HL-60 (cell line): ENCODE measurements at places on chromosomes 11 and 22.

- no peak for DNase-seq
Observed at GRCh38 chr11:107183953-107184352, 165.7 kb upstream of the GUCY1A2 start.

DNA sequence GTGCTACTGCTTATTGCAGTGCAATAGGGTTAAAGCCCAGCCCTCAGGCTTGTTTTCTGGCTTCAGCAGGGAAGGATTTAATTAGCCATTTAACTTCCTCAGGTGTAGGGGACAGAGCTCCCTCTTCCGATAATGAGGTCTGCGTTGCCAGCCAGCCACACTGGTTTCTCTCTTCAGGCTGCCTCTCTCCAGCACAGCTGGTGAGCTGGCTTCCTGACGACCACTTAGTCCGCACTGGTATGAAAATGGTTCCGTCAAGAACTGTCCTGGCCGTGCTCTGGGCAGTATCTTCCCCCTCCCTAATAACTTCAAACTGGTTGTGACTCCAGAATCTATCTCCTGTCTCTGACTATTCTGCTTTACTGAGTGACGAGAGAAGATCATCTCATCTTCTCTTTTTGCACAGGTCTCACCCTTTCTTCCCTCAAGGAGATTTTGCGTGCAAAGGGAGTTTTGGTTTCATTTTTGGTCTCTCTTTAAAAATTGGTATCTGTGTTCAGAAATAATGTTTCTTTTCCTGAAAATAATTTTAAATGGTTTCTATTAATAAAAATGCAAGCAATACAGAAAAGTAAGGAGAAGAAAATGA, 49.2 kb downstream of the CNTN5 start:
- DNase-seq: no peak

DNA sequence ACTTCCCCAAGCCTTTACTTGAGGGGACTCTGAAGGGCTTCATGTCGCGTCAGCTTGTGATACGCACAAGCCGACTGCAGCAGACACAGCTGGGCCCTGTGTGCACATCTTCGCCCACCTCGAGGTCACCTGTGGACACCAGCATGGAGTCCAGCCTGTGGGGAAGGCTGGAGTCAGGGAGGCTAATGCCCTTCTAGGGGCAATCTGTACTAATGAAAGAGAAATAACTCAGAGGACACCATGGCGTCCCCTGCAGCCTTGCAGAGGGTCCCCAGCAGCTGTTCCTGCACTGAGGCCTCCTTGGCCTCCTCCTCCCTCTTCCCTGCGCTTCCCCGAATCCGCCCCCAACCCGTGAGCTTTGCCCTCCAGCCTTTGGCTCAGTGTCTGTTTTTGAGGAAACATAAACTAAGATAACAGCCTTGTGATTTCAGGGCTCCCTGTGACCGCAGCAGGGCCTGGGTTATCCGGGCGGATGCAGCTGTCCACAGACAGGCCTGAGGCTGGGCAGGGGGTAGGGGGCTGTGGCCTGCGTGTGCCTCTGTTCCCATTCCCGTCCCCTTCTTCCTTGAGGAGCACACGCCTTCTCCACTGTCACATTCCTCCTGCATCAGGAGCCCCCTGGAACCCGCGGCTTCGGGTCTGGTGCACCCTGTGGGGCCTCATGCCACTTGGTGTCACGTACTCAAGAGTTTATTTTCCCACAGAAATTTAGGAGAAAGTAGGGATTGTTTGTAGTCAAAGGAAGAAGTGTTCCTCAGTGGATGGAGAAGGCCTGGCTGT, 25.0 kb downstream of the KRTAP5-5 start:
- DNase-seq: no peak

DNA sequence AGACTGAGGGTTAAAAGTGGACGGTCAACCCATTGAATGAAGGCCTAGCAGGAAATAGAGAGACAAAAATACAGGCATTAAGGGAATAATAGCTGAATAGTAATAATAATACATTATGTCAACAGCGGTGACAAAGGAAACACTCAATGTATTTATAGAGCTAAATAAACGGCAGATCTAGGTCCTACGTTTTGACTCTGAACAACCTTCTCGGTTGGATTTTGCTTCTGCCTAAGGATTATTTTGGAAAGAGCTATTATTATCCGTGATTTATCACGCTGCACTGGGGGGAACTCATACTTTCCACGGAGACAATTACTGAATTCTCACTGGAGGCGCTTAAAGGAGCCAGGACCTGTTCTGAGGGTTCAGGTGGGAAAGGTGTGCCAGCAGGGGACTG, 118.2 kb upstream of the KIRREL3 start:
- DNase-seq: no peak

DNA sequence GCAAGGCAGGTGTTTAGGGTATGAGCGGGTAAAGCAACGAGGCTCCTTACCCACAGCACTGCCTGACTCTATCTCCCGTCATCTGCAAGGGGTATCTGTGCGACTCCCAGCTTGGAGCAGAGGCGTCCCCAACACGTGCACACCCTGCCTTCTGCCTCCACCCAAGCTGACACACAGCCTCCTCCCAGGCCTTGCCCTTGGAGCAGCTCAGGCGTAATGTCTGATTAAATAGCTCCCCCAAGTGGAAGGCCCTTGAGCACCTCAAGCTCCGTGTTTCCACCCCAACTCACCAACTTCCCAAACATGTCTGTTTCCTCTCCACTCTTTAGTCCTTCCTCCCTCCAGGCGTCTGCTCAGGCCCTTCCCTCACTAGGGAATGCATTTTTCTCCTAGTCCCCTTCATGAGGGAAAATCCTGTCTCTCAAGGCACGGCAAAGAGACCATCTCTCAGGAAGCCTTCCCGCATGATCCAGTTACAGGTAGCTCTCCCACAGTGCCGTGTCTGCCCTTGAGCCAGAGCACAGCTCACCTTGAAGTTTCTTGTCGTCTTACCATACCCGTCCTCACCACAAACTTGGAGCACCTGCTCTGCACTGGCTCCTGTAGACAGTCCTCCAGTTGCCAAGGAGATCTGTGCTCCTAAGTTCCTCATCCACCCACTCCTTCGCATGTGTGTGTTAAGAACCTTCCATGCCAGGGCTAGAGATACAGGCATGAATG, 15.8 kb downstream of the CYB5R2 start:
- DNase-seq: peak; percentile 67

DNA sequence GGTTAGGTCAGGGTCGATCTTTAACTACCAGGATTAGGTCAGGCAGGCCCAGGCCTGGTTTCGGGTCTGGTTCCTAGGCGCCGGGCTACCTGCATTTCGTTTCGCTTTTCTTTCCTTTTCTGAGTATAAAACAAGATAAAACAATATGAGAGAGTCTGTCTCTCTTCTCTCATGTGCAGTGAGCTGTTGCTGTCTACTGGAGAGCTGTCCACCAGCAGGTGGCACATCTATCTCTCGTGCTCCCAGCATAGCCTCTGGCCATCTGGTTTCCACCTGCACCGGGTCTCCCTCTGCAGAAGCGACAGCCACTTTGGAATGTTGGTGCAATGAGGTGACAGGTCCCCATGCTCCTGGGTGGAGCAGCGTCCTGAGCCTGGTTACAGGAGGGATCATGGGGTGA, 27.6 kb downstream of the RIBC2 start:
- peak; percentile 40 for DNase-seq

DNA sequence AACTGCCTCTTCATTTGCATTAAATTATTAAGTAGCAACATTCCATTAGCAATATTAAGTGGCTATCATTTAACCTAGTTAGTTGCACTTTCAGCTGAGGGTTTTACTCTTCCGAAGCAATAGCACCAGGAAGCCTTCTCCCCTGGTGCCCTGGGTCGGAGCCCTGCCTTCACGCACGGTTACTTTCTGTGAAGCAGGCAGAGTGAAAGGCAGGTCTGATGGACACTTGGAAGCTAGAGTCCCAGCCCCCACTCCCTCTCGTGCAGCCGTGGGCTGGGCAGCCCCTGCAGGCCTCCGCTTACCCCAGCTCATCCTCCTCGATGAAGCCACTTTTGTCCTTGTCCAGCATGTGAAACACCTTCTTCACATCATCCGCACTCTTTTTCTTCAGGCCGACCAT, 2.0 kb downstream of the PVALB start:
- DNase-seq: no peak

DNA sequence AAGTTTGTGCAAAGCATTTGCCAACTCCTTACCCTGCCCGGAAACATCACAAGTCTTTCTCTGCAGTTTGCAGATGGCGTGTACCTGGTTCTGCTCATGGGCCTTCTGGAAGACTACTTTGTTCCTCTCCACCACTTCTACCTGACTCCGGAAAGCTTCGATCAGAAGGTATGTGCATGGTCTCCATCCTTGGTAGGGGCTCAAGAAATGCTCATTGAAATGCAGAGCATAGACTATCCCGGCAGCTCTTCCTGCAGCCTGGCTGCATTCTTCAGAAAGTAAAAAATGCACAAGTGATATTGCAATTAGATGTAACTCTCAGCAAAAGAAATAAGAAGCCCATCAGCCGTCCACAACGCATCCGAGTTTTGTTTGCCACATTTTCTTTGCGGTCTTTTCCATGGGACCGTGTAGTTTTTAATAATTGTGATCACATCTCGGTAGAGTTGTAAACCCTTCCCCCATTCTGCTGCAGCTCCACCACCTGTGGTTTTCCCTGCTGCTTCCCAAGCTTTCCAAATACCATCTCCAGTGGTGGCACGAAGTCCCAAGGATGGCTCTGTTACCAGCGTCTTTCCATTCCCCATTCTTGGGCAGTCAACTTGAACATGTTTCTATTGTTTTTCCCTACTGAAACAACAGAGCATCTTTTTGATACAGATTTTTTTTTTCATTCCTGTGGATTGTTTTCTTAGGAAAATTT, 22.7 kb upstream of the PARVG start:
- no peak for DNase-seq

DNA sequence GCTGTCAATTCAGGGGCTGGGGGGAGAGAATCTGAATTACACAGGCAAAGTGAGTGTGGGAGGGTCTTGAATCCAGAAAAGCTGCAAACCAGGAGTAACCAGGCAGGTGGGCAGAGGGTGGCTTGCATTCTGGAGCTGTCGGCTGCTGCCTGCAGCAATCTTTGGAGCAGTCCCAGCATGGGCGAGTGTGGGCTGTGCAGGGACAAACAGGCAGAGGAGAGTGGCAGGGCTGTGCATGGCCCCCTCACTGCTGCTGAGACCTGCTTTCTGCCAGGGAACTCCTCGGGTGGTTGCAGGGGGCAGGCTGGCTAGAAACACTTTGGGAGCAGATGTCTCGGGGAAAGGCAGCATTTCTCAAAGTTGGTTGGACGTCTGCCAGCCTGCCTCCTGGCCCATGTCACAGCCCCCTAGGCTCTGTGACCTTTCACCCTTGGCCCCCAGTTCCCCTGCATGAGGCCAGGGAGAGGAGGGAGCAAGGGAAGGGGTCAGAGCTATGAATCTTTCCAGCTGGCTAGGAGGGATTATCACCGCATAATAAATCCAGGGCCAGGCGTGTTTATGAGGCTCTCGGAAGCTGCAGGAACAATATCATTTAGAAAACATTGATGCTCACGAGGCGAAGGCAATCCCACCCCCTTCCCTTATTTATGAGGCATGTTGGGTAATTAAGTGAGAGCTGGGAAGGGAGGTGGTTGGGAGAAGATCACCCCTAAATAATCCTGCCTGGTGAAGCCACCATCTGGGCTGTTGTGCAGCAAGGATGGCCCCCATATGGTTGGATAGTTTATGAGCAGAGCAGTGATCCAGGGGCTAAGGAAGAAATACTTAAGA, 212.3 kb upstream of the NCAM1 start:
- no peak for DNase-seq

- no peak for DNase-seq
Observed at GRCh38 chr11:48051217-48051830, 71.0 kb downstream of the PTPRJ start.

DNA sequence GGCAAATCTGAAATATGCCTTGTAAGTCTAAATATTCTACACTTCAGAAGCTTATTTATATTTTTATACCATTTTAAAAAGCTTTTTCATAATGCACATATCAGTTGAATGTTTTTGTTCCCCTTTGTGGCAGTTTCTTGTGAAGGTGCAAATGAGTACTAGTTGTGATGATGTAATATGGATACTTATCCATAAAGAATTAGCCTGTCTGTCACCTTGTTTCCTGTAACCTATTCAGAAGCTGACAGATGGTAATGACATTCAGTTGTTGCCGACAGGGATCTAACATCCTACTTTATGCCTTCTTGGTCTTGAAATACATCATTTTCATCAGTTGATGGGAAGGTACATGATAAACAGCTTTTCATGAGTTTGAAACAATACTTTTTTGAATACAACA, 2.9 kb downstream of the QSER1 start:
- DNase-seq: peak; percentile 28

- no peak for DNase-seq
Observed at GRCh38 chr11:8291421-8292350, 28.0 kb upstream of the LMO1 start.

GRCh38 chr11:109552376-109552775, 130.4 kb downstream of the C11orf87 start:
- DNase-seq: no peak

DNA sequence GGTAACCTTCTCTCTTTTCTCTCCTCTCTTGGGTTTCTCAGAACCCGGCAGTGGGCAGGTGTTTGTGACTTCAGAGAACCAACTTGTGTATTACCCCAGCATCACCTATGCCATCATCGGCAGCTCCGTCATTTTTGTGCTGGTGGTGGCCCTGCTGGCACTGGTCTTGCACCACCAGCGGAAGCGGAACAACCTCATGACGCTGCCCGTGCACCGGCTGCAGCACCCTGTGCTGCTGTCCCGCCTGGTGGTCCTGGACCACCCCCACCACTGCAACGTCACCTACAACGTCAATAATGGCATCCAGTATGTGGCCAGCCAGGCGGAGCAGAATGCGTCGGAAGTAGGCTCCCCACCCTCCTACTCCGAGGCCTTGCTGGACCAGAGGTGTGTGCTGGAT, 62.2 kb downstream of the COMMD9 start:
- no peak for DNase-seq

DNA sequence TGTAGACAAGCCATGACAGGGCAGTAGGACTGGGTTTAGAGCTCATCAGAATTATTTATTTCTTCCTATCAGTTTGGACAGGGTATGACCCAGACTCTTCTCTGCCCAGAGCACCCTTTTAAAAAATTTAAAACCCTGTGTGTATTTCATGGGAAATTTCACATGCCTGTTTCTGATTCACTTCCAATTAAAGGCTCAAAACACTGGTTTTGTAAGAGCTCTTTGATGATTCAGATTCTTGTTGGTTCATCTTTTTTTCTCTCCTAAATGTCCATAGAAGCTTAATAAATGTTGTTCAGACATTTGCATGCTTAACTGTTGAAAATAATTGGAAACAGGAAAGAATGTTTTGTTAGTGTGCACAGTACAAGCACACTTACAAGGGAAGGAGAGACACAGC, 13.8 kb downstream of the FLI1 start:
- DNase-seq: no peak
